ENCODE measurements at places on chromosomes 12 and 14. TPM values are rescaled to one million over a fixed set of nuclear protein-coding genes. Genes with fewer than 3 reads are reported as not detected.

DNA sequence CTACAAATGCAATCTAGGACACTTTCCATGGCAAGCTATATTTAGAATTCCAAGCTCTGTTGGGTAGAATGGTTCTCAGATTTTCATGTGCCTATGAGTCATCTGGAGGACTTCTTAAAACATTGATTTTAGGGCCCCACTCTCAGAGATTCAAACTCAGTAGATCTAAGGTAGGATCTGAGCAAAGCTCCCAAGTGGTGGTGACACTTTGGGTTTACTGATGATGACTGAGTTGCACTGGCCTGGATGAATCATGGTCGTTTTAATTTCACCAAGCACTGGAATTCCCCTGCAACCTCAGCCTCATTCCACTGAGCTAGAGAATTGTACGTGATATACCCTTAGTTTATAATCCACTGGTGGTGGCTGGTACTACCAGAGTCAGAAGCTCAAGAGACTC is 86.5 kb downstream of the PPM1H start:
- no peak for DNase-seq

GRCh38 chr12:130818635-130819576 is 20.1 kb downstream of the STX2 start:
- DNase-seq = peak; percentile 67

DNA sequence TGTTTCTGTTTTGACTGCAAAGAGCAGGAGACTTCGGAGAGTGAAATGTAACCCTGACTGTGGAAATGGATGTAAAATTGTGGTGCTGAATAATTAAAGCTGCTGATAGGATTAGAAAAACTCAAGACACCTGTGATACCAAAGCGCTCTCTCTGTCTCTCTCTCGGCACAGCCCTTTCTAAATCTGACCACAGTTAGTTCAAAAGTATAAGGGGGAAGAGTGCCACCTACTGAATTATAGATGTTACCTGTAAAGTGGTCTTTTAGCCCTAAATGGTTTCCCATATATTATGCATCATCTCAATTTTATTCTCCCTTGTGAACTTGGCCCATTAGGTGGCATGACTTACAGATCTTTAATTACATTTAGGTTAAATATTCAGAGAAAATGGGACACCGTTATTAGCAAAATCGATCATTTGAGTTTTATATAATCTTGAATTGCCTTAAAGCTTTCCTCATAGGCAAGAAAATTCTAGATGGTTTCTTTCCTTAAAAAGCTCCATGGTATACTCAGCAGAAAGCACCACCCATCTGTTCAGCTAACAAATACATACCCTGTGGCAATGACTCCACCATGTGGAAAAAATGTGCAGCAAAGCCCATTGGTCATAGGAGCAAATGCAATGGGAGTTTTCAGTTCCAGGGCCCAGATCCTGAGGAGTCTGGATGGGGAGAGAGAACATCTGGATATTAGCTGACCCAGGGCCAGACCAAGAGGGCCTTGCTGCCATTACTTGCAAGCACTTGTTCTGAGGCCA is 18.1 kb downstream of the RFC5 start:
- DNase-seq = no peak

DNA sequence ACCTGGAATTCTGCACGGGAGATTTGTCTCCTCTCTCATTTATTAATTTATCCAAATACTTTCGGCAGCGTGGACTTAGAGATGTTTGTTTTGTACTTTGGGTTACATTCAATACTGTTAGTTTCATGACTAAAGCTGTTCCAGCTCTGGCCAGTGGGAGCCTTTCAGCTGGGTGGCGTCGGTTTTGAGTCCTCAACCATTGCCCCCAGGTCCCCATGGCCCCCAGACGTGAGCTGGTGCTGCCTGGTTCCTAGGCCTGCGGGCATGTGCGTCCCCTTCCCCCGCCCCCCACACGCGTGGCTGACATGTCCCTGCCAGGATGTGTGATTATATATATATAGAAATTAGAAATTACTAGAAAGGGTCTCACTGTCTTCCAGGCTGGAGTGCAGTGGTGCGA is 48.2 kb downstream of the KIF26A start:
- no peak for DNase-seq

DNA sequence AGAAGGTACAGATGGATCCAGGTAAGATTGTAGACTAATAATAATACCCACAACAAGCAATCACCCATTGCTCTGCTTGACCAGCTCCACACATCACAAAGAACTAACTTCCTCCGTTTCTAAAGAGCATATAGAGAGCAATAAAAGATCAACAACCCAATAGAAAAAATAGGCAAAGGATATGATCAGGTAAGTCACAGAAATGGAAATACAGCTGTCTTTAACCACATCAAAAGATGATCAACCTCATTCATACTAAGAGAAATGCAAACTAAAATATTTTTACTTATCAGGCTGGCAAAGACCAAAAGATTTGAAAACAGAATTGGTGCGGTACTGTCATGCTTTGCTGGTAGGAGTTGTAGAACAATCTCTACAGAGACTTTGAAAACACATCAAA is 8.9 kb downstream of the C2CD5 start:
- no peak for DNase-seq

GRCh38 chr12:66768293-66768692 is 89.4 kb upstream of the GRIP1 start:
- DNase-seq = no peak

- no peak for DNase-seq
Observed at GRCh38 chr14:89108608-89109007, 284.2 kb downstream of the TTC8 start.

DNA sequence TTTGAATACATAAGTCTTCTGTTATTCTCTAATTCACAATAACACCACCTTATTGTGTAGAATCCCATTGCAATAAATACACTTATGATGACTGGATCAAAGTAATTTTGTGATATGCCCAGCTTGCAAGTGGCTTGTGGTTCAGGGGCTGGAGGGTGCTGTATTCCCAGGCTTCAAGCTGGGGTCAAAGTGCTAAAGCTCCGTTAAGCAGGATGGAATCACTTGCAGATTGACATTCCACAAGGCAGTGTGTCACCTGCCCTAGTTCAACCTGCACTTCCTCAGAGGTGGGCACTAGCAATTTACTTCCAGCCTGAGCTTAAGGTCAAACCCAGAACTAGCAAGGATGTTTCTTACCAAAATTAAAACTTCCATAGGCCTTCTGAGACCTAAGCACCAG is 166.6 kb downstream of the SSPN start:
- no peak for DNase-seq

DNA sequence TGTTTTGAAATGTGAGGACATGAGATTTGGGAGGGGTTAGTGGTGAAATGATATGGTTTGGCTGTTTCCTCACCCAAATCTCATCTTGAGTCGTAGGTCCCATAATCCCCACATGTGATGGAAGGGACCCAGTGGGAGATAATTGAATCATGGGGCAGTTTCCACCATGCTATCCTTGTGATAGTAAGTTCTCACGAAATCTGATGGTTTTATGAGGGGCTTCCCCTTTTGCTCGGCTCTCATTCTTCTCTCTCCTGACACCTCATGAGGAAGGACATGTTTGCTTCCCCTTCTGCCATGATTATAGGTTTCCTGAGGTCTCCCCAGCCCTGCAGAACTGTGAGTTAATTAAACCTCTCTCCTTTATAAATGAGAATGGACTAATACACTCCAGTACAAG is 18.0 kb downstream of the GALNT6 start:
- no peak for DNase-seq

- DNase-seq = no peak
Observed at GRCh38 chr12:62533755-62534107, 67.1 kb downstream of the MON2 start.

DNA sequence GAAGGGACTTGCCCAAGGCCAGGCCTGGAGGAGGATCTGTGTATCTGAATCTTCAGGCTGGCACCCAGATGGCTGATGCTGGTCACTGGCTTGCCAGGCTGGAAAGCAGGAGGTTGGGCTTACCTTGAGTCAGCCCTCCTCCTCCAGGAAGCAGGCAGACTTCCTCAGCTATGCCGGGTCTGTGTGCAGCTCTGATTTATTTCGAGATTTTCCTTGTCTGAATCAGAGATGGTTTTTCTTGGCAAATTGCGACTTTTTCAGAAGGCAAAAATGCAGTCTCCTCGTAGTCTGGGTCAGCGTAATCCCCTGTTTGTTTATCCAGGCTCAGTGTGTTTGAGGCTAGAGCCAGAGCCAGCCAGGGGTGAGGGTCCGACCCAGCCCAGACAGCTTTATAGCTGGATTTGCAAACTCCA is 48.9 kb downstream of the SMOC1 start:
- DNase-seq = no peak

- no peak for DNase-seq
Observed at GRCh38 chr14:21356511-21356910, 27.3 kb downstream of the SUPT16H start.

GRCh38 chr12:124416516-124417395 is 121.9 kb downstream of the RFLNA start:
- DNase-seq = no peak

- peak; percentile 49 for DNase-seq
Observed at GRCh38 chr14:75604979-75605851, 26.8 kb downstream of the FLVCR2 start.

- DNase-seq = no peak
Observed at GRCh38 chr14:88168498-88169165, 154.4 kb downstream of the KCNK10 start.

GRCh38 chr12:95169368-95169767 is 47.9 kb downstream of the FGD6 start:
- DNase-seq = no peak

DNA sequence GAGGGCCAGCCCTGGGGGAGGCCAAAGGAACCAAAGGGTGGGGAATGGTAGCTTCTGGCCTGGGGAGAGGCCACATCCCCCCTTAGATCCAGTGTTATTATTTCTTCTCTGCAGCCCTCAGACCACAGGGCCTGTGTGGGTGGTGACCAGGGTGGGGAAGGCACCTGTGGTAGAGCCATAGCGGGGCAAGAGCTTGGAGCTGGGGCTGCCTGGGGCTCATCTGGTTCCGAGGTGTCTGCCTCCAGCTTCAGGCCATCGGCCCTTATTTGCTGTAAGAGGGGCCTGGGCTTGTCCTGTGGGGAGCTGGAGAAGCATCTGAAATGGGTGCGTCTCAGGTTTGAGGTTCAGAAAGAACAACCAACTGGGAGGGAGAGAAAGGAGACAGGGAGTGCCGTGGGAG is 2.1 kb upstream of the B3GNT4 start:
- no peak for DNase-seq

DNA sequence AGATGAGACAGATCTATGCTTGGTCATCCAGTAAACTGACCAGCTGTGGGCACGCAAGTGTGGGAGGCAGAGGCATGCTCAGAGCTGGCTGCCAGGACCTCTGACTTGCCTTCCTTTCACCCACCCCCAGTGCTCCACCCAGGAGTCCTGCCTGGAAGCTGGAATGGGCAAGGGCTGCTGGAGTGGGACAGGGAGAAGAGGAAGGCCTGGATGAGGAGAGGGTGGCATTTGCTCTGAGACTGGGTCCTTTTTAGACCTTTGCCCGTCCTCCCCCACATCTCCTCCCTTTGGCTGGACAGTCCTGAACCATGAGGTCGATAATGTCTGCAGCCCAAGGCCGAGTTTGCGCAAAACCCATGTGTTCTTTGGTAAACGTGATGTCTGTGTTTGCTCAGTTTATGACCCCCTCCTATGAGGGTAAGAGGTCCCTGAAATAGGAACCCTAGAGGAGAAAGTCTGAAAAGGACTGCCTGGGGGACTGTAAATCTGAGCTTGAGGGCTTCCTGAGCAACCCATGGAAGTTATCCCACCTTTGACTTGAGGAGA is 3.8 kb upstream of the INHBE start:
- DNase-seq = no peak

The ACOT6 gene
- not detected for total RNA-seq

The BIN2 gene
- 1.6 TPM for total RNA-seq

The CLEC4C gene
- total RNA-seq = not detected

The KRT3 gene
- not detected for total RNA-seq

The NKX2-8 gene
- not detected for total RNA-seq

The LMO3 gene
- total RNA-seq = 1.5 TPM

The LPAR5 gene
- 7.0 TPM for total RNA-seq

The TSPAN8 gene
- 0.41 TPM for total RNA-seq

The KLHL33 gene
- 0.33 TPM for total RNA-seq

Data from left ventricle myocardium inferior (tissue), 1 donor.